ENCODE measurements at places on chromosomes 7 and 10. TPM values are rescaled to one million over a fixed set of nuclear protein-coding genes. Genes with fewer than 3 reads are reported as not detected.

Gene TCERG1L
- not detected for polyA plus RNA-seq

Gene HECTD2
- polyA plus RNA-seq: 13.0 TPM

Gene RPS24
- polyA plus RNA-seq: 3,086 TPM

Gene MOGAT3
- polyA plus RNA-seq: not detected

Gene SEC31B
- polyA plus RNA-seq: 4.8 TPM

Gene HYAL4
- polyA plus RNA-seq: not detected

Gene OPALIN
- not detected for polyA plus RNA-seq

Gene WASHC2A
- polyA plus RNA-seq: 44.6 TPM

Gene MSMB
- polyA plus RNA-seq: not detected

Gene PVRIG
- polyA plus RNA-seq: not detected

Gene SP8
- not detected for polyA plus RNA-seq

Gene C10orf143
- polyA plus RNA-seq: 1.9 TPM

Gene SPDYE11
- polyA plus RNA-seq: 0.06 TPM

DNA sequence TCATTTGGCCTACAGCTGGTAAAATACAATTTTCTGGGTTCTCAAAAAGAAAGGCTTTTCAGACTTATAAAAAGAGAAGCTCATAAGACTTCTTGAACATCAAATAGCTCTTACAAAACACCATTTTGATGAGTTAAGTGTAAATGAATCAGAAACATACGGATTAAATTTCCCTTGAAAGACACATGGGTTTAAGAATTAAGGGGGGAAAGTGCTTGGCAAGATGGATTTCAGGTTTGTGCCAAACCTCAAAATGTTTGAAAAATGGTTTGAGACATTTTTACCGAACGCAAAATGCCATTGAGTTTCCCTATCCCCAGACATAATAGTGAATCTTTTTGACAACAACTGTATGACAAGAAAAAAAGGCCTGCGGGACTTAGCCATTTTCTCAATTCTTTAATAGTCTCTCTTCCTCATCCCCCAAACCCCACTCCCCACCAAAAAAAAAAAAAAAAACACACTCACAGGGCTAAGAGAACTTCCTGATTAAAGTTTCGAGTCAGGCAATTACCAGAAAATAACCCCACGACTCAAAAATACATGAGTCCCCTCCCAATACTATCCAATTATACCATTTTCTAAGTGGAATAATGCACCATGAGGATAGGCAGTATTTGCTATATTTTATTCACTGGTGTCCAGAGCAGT, 260.1 kb downstream of the TRIL start:
- no peak for DNase-seq

DNA sequence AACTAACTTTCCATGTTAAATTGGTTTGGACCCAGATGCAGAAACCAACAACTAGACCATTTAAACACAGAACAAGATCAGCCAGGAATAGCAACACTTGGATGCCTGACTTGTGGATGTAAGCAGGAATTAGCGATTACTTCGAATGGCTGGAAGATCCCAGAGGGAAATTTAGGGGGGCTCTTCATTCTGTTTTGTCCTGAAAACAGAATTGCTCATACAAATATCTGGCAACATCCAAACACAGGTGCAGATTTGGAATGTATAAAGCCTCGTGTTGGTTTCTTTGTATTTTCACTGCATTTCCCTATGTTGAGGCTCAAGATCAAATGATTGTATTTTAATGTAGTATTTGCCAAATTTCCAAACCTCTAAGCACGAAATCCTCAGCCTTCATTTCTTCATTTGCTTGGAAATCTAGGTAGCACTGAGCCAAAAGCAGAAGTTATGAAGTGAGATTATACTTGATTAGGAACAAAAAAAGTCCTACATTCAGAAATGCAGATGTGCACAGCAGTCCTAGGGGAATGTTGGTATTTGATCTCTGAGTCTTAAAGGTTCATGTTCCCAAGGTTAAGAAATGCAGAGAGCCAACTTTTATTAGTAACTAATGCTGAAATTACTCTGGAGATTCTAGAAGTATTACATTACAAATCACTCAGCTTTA, 248.7 kb upstream of the TCF7L2 start:
- no peak for DNase-seq

DNA sequence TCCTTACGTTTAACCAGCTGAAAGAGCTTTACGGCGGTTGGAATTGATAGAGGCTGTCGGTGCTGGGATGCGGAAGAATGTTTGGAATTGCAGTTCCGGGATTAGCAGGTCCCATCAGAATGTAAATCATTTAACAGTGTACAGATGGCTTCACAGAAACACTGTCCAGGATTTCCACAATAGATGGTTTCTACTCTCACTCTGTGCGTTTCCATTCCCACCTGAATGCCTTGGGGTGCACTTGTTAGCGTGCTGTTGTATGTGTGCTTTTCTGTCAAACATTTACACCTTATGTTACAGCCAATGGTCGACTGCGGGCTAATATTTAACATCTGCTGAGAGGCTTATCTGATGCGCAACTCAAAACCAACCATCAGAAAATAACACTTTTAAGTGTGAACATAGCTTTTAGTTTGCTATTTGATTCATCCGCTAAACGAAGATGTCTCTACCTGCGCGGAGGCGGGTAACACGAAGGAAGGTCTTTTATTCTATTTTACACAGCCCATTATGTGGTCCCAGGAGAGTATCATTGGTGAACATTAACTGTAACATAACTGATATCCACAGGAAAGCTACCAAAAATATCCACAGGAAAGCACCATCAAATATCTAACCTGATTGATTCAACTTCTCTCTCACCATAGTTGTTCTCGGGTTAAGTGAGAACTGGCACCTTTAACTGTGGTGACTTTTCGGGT, 179.0 kb downstream of the PRPF18 start:
- DNase-seq: no peak

DNA sequence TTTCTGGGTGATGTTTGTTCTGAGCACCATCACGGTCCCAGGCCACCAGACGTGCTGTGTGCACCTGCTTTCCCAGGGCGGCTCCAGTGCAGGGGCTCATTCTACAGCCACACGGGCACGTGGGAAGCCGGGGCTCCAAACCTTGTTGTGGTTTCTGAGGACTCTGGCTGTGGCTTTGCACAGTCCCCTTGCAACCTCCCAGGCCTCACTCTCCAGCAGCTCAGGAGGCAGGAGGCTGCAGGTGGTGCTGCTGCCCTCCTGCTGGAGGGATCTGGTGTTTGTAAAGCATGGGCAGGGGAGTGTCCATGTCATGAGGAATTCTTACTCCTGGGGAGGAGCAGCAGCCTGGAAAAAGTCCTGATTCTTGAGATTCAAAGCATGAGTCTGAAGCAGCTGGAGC, 54.3 kb downstream of the INSYN2A start:
- no peak for DNase-seq

DNA sequence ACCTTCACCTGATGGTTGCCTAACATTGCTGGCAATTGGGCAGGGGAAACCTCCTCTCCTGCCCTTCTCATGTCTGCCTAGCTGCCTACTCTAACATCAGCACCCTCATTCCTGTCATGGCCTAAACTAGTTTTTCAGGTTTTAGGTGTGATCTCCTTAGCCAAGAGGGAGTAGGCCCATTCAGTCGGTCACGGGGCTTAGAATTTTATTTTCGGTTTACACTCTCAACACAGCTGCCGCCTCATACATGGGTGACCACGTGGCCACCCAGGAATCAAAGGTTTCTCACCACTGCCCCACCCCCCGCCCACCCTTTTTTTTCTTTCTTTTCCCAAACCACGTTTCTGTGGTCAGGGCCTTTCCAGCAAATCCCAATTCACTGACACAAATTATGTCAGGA, 97.2 kb downstream of the RALA start:
- no peak for DNase-seq

DNA sequence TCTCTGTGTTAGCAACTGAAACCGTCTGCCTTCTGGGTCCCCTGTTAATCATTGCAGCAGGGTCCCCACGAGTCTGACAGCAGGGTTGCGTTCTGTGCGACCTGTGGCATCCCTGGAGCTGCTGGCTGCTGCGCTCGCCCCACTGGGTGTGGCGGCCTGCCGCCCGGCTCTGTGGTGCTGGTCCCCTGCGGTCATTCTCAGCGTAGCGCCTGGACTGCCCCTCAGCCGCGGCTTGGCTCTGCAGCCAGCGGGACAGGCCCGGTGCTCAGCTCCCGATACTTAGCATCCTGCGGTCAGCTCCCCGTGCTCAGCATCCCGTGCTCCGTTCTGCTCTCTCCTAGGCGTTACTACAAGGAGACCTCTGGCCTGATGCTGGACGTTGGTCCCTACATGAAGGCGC, 35.0 kb downstream of the LHPP start:
- DNase-seq: no peak

GRCh38 chr10:72088889-72089575, 681 bp upstream of the SPOCK2 start:
- no peak for DNase-seq

GRCh38 chr10:29150010-29150409, 138.9 kb upstream of the LYZL1 start:
- DNase-seq: no peak

GRCh38 chr7:31123321-31123720, 71.2 kb downstream of the ADCYAP1R1 start:
- no peak for DNase-seq

GRCh38 chr7:29987083-29987482, 2.5 kb downstream of the SCRN1 start:
- no peak for DNase-seq

DNA sequence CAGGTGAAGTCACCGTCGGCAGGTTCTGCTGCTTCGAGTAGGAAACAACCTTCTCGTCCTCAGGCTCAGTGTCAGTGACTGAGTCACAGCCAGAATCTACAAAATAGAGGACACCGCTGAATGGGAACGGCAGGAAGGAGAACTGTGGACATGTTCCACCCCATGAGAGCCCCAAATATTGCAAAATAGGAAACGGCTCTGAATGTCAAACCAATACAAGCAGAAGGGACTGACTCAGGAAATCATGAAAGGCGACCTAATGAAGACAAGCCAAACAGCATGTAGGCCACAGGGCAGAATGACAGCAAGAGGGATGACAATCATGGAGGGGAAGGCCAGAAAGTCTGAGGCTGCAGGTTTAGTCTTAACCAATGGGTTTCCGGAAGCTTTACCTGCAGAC, 63.5 kb downstream of the PIK3AP1 start:
- DNase-seq: no peak

DNA sequence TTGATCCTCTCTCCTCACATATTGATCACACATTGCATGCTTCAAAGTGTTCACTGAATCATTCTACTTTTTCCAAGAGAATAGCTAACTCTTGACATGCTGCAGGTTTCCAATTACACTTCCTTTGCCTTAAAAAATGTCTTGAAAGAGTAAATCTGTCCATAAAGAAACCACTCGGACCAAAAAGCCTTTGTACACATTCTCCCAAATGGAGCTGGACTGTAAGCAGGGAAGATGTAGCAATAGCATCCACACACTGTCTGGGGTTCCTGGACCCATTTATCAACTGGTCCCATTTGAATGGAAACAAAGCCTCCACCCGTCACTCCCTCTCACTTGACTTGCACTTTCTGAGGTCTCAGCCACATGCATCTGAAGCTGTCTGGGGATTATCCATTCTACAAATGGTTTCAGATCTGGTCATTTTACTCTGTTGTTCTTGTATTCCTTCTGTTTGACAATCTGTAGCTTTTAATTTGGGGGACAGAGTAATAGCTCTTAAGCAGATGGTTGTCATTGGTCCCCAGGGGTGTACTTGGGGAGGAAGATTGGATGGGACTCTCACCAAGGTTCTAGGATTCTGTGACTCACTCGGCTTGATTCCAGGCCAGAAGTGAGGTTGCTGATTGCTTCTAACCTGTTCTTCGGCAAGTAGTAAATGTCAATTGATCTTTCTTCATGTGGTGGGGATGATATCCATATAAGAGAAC, 203.5 kb downstream of the HIBADH start:
- no peak for DNase-seq

GRCh38 chr10:79070606-79071395, 2.0 kb downstream of the ZMIZ1 start:
- no peak for DNase-seq

- no peak for DNase-seq
Observed at GRCh38 chr10:80382989-80383388, 25.4 kb upstream of the PRXL2A start.

DNA sequence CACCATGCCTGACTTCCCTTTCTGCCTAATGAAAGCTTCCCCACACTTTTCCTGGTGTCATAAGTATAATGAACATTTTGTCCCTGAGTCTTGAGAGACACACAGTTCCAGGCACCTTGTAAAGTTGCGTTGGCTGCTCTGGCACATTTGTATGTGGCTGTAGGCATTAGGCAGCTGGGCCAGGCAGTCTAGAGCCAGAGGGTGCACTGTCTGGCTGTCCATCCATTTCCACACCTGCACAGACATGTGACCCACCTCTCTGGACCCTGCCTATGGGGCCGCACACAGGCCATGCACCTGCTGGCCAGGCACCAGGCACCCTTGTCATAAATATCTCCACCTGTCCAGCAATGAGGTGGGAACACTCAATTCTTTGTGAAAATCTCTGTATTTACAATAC, 54.7 kb upstream of the ANTXRL start:
- DNase-seq: no peak

DNA sequence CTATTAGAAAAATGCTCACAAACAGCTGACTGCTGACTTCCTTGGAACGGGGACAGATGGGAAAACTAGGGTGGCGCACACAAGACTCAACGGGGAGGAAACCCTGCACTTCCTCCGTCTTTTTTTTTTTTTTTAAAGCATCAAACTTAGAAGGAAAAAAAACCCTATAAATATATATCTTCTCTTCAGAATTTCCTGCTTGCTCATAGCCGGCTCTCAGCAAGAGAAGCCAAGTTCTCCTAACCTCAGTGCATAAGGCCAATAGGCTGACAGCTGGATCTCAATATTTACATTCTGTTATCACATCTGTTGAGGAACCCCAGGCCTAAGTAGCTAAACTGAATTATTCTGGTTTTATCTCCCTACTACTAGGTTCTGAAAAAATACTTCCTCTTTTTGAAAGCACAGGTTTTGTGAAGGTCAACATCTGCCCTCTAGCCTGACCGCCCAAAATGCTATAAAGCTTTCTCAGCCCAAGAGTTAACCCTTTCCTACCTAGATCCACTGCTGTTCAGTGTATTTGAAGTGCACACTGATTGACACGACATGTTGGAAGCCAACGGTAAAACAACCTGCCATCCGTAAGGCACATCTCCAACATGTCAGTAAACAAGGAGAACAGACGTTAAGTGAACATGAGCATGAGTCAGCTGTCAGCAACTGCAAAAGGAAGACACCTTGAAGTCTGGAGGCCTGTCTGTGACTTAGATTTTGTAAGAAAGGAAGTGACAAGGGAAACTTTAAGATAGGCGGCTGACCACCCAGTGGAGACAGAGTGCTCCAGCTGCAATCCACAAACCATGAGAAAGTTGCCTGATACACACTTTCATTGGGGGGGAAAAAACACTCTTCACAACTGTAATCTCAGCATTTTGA, 83.8 kb downstream of the EBLN1 start:
- DNase-seq: no peak

GRCh38 chr10:102935505-102935904, 17.4 kb downstream of the CNNM2 start:
- no peak for DNase-seq

DNA sequence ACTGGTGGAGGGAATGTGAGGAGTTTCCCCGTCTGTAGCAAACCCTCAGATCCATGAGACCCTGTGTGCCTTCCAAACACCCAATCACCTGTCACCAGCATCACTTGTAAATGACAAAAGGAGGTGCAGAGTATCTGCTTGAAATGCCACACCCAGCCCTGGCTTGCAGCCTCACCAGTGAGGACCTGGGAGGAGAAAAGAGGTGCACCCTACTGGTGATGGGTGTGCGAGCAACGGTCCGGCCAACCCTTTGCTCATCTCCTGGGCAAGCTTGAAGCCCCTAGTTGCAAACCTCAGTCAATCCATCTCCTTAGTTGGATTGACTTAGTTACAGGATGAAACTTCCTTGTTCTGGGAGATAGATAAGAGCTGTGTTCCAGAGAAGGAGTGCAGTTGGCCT, 62.4 kb upstream of the WAPL start:
- no peak for DNase-seq
